Neural progenitor cell (in vitro differentiated cells): ENCODE measurements at places on chromosomes 7 and 10. TPM values are rescaled to one million over a fixed set of nuclear protein-coding genes. Genes with fewer than 3 reads are reported as not detected.

Gene MSS51
- 1.4 and 2.2 TPM in 2 replicates for total RNA-seq

DNA sequence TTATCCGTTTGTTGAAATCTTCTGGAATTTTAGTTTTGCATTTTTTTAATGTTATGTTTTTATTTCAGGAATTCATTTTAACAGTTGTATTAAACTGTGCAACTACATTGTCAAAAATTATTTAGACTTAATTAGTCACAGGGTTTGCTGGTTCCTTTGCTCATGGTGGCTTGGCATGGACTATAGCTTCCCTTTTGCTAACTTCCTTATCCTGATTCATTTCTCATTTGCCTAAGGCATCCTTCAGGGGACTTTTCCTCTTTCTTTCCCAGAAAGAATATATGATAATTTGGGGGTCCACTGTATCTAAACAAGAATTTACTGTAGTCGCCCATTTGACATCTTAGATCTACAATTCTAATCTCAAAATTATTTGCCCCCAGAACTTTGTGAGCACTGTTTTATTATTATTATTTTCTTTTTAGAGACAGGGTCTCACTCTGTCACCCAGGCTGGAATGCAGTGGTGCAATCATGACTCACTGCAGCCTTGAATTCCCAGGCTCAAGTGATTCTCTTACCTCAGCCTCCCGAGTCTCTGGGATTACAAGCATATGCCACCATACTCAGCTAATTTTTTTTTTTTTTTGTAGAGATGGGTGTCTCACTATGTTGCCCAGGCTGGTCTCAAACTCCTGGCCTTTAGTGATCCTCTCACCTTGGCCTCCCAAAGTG is 13.9 kb downstream of the FIGNL1 start:
- no peak for DNase-seq

DNA sequence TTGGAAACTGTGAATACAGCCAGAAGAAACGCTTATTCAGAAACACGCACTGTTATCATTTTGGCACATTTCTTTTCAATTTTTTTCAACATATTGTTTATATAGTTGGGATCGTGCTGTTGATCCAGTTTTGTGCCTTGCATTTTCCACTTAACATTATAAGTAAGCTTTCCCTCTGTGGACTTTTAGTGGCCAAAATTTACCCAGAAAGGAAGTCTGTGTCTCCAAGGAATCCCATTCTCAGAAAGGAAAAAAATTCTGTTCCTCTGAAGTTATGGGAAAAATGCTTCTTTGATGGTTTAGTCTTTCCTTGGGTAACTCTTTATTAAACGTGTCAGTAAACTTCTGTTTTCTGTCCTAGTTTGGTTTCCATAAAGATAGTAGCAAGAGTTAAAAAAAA is 280.0 kb downstream of the REEP3 start:
- DNase-seq = no peak

GRCh38 chr7:6407434-6407833 is 40.3 kb downstream of the DAGLB start:
- DNase-seq = no peak

- no peak for DNase-seq
These were observed 17.3 kb downstream of the CC2D2B start for GRCh38 chr10:95925033-95925432.

Gene MACC1
- total RNA-seq = 5.7 and 7.2 TPM in 2 replicates
